ENCODE measurements at places on chromosomes 3 and 15.

- DNase-seq, result peak; percentile 40
Observed at GRCh38 chr15:82999905-83000671, 11.4 kb downstream of the C15orf40 start.

- no peak for DNase-seq
Observed at GRCh38 chr15:100934166-100934565, 15.0 kb downstream of the LRRK1 start.

DNA sequence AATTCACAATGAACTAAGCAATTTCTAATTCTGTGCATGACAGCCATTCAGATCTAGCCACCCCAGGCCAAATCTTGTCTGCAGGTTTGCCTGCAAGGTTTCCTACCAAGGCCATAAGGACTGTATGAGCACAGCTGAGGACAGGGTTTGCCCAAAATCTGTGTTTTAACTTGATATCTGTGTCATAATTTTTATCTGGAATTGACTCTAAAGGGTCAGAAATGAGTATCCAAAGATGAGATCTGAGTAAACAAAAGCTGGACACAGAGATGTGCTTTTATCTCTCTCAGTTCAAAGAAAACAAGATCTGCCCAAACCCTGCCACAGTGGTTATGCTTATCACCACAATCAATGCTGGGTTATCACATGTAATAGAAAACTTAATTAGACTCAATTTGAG lies 154.6 kb upstream of the COL8A1 start:
- DNase-seq, result no peak

DNA sequence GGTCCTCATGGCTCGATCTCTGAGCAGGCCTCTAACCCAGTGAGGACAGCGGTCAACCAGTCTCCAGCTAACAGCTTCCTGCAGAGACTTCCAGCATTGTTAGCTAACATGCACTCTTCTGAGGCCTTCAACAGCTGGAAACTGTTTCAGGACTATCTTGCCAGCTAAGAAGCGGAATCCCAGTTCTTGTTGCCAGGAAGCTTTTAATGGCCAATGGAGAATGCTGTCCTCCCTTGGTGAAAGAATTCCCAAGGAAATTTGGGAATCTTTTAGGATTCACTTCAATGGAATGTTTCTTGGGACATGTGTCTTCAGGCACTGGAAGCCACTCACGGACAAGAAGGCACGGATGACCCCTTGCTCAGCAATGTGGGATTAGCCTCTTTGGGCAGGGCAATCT lies 91.7 kb downstream of the CEMIP start:
- no peak for DNase-seq

DNA sequence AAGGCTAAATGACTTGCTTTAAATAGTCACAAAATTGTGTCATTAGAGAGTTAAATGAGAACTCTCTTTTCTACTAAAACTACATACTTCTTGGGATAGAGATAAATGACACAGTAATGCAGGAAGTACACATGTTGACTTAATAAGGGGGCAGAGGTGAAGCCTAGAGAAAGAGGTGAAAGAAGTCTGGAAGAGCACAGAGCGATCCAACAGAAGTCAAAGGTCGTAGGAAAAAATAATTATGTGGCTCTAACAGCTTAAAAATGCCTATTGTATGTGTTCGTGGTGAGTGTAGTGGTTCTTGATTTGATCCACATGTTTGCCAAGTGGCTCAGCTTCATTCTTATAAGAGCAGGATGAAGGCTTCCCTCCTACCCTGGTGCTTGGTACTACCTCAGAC lies 61.7 kb downstream of the TMEM212 start:
- DNase-seq, result no peak

- no peak for DNase-seq
Observed at GRCh38 chr3:136122006-136122405, 74.1 kb downstream of the MSL2 start.

- DNase-seq, result no peak
Observed at GRCh38 chr3:38129058-38129457, 7.9 kb downstream of the ACAA1 start.

- DNase-seq, result no peak
Observed at GRCh38 chr3:155560594-155560993, 184.3 kb downstream of the PLCH1 start.

- DNase-seq, result no peak
Observed at GRCh38 chr15:32802286-32802936, 84.6 kb downstream of the GREM1 start.
